ENCODE measurements at places on chromosomes 11 and 22.

DNA sequence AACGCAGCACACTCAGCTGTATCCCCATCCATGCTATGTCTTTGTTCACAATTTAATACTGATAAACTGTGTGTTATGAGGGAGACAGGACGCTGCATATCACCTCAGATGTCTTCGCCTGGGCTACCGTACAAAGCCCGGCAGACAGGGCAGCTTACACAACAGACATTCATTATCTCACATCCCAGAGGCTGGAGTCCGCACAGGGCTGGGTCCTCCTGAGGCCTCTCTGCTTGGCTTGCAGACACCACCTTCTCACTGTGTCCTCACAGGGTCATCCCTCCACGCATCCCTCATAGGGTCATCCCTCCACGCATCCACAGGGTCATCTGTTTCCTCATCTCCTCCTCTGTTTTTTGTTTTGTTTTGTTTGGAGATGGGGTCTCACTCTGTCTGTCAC, 61.2 kb downstream of the SHANK2 start:
- no peak for DNase-seq

DNA sequence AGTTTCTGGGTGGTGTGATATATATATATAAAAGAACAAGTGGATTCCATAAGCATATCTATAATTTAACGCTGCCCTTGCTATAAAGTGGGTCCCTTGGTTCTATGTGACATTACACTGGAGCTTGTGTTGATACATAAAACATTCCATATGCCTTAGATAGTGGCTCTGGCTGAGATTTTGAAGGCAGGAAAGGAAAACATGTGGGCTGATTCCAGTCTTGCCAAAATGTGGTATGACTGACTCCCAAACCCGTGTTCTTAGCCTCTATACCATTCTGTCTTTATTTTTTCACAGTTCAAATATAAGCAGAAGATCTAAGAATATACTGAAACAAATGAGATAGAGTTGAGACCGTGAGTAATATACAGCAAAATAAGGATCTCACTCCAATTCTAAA, 522.8 kb upstream of the LRRC4C start:
- DNase-seq: no peak

DNA sequence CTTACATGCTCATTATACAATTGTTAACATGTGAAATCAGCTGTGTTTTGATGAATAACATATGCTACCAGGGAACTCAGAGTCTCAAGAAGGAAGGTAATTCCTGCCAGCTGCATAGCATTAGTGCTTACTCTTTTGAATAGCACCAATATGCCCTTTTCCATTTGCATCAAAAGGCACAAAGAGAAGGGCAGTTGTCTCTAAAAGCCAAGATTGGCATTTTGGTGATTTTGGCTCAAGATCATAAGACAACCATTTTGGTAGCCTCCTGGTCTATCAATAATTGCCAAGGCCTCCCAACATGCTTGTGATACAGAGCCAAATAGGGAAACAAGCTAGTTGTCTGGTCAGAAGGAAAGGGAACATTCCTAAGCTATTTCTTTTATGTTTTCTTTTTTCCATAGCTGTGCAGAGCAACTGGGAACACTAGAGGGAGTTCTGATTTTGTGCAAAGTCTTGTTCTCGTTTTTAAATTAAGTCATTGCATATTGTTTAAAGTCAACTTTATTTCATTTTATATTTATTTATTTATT, 416.7 kb upstream of the CHORDC1 start:
- no peak for DNase-seq

GRCh38 chr11:66465373-66466224, 1.1 kb upstream of the PELI3 start:
- no peak for DNase-seq

DNA sequence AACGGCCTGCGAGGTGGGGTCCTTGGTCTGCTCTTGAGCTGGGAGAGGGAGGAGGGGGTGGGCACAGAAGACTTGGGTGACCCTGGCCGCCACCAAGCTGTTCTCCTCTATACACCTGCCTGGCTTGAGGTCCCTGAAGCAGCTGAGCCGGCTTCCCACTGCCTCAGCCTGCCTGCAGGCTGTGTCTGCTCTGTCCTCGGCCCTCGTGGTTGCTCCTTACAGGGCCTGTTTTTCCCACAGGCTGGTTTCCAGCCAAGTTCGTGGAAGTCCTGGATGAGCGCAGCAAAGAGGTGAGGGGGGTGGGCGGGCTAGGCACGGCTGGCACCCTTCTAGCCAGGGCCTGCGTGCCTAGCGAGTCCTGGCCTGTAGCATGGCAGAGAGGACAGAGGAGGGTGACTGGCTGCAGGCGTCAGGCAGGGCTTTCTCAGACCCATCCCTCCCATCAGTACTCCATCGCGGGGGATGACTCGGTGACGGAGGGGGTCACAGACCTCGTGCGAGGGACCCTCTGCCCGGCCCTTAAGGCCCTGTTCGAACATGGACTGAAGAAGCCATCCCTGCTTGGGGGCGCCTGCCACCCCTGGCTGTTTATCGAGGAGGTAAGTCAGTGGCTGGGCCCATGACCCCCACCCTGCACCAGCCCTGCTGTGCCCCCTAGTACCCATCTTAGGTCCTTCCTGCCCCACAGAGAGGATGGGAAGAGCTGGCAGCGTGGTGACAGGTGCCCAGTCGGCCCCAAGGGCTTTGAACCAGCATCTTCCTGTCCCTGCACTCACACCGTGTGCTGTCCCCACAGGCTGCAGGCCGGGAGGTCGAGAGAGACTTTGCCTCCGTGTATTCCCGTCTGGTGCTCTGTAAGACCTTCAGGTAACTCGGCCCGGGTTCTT, 37.7 kb downstream of the SGSM3 start:
- DNase-seq: no peak

DNA sequence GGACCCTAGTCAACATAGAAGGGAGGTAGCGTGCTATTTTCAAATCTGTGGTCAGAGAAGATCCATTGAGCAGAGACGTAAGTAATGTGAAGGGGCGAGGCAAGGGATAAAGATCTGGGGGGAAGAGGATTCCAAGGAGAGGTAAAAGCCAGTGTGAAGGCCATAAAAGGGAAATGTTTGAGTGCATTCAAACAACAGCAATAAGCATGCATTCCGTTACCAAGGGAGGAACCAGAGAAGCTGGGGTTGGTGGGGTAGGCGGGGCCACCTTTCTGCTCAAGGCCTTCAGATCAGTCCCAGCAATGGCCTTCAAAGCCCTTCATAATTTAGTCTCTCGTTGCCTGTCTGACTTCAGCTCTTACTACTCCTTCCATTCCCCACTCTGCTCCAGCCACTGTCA, 18.4 kb upstream of the SMPD1 start:
- DNase-seq: no peak

GRCh38 chr11:19511413-19512183, 201.0 kb upstream of the NAV2 start:
- peak; percentile 69 for DNase-seq

- no peak for DNase-seq
Observed at GRCh38 chr22:46884365-46884764, 121.9 kb downstream of the TBC1D22A start.

- DNase-seq: no peak
Observed at GRCh38 chr11:120994091-120994859, 29.6 kb upstream of the TBCEL start.

- no peak for DNase-seq
Observed at GRCh38 chr11:45374653-45375059, 88.5 kb upstream of the SYT13 start.

DNA sequence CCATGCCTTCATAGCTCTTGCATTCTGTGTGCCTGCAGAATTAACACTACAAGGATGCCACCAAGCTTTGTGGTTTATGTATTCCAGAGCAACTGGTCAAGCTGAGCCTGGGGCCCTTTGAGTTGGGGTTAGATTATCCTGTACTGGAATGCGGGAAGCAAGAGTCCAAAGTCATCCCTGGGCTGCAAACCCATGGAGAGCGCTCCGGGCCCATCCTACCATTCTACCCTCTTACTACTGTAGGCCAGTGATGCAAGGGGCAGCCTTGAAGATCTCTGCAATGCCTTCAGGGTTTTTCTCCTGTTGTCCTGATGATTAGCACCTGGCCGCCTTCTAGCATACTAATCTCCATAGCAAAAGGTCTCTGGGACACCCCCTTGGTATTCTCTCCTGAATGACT, 51.3 kb downstream of the TUG1 start:
- no peak for DNase-seq

DNA sequence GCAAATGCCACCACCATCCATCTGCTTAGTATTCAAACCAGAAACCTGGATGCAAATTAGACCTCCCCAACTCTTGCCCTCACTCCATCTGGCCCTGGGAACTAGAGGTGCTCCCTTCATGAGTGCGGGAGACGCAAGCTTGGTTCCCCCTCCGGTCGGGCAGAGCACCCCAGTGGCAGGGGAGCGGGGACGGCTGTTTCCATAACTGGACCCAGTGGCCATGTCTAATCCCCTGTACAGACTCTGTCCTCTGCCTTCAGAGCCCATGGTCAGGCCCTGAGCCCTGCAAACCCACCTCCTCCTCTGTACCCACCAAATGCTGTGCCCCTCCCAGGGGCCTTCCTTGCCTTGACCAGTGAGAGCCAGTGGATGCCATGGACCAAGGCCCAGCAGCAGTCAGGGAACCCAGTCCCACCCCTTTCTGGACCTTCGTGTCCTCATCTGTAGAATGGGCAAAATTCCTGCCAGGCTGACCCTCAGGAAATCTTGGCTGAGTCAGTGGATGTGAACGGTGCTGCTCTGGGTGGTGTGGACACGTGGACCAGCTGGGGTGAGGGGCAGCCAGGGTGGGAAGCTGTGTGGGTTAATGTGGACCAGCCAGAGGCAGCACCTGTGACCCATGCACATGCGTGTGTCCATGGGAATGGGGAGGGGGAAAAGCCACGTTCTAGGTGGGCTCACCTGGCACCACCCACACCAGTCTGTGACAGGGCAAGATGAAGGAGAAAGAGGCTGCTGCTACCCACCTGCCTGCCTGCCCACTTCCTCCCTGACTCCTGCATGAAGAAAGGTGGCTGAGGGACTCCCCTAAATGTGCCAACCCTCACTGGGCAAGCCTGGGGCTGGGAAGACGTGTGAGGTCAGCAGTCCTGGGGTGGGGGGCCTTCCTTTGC, 72.8 kb downstream of the LRRC32 start:
- DNase-seq: no peak

- DNase-seq: peak; percentile 14
Observed at GRCh38 chr11:8732748-8733241, 50.2 kb downstream of the RPL27A start.

DNA sequence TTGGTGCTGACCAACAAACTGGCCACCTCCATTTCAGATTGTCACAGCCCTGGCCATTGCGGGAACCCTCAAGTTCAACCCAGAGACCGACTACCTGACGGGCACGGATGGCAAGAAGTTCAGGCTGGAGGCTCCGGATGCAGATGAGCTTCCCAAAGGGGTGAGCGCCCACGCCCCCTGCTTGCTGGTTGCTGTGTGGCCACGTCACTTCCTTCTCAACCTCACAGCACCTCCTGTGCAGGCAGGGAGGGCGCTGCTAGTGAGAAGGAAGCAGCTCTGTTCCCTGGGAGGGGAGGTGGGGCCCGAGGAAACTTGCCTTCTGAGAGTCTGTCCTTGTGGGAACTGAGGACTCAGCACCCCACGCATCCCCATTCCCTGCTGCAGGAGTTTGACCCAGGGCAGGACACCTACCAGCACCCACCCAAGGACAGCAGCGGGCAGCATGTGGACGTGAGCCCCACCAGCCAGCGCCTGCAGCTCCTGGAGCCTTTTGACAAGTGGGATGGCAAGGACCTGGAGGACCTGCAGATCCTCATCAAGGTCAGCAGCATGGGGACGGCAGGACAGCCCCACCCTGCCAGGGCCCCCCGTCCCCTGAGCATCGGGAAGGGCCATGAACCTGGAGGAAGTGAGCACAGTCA, 19.3 kb downstream of the POLR3H start:
- no peak for DNase-seq

- no peak for DNase-seq
Observed at GRCh38 chr22:44108806-44109385, 71.8 kb upstream of the PARVG start.

DNA sequence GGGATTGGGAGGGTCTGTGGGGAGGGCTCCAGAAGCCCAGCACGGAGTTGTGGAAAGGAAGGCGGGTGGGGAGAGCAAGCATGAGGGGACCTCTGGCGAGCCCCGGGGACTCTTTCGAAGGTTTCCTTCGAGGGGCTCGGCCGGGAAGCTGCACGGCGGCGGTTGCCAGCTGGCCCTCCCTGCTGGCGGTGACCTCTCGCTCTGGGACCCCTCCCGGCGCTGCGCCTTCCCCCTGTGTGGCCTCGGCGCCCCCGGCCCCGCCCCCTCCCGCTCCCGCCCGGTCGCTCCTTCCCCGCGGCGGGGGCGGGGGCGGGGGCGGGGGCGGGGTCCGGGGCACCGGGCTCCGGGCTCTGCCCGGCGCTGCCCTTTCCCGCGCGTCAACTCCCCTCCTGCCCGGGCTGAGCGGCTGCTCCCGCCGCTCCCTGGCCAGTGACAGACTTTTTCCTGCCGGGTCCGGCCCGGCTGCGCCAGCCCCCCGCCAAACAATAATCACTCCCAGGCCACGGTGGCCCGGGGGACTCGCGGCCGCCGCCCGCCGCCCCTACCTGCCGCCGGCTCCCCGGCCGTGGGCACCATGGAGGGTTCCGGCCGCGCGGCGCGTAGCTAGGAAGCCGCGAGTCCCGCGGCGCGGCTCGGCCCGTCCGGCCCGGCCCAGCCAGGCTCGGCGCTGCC, 941 bp downstream of the CLCF1 start:
- DNase-seq: no peak

DNA sequence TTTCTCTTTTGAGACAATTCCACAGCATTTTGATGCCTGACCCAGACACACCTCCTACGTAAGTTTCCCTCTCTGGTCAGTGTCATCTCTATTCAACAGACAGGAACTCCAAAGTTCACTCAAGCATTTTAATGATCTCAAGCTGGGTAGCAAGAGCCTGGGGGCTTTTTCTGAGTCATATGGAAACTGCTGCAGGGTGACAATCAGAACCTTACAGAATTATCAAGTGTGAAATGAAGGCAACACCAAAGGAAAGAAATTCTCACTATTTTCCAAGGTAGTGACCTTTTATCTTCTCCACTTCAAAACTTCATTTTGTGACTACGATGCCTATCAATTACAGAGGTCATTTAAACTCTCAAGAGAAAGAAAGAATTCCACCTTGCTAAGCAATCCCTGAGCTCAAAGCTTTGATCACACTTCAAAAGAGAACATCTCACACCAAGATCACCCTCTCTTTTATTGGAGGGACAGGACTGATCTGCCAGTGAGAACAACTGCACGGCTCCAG, 229.0 kb upstream of the ZC3H12C start:
- no peak for DNase-seq

GRCh38 chr11:26191193-26191592, 140.7 kb upstream of the ANO3 start:
- DNase-seq: no peak

DNA sequence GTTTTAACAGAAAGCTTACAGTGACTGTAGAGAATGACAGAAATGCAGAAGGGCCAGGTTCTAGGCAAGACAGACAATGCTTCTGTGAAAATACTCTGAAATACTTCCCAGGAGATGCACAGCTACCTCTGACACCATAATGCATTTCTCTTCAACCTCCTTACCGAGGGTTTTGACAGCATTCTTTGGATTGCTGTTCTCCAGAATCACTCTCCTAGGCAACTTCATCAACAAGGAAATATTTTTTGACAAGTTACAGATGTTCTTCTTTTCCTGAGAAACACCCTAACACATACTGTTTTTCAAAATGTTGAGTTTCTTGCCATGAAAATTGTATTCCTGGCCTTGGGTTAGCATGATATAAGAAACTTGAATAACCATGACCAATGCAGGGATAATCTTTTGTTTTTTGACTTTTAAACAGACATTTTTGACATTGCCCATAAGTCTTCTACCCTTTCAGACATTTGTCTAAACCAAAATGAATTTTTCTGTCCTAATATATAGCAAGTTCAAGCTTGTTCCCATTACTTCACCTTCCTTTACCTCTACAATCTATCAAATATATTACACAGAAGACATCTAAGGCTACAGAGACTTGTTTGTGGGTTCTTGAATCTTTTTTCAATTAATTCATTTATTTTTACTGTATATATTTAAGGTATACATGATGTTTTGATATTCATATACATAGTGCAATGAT, 108.1 kb downstream of the CCDC34 start:
- DNase-seq: no peak

Data from anterior cingulate cortex (tissue), 58 donors.